ENCODE measurements at places on chromosomes 1 and 21. TPM values are rescaled to one million over a fixed set of nuclear protein-coding genes. Genes with fewer than 3 reads are reported as not detected.

DNA sequence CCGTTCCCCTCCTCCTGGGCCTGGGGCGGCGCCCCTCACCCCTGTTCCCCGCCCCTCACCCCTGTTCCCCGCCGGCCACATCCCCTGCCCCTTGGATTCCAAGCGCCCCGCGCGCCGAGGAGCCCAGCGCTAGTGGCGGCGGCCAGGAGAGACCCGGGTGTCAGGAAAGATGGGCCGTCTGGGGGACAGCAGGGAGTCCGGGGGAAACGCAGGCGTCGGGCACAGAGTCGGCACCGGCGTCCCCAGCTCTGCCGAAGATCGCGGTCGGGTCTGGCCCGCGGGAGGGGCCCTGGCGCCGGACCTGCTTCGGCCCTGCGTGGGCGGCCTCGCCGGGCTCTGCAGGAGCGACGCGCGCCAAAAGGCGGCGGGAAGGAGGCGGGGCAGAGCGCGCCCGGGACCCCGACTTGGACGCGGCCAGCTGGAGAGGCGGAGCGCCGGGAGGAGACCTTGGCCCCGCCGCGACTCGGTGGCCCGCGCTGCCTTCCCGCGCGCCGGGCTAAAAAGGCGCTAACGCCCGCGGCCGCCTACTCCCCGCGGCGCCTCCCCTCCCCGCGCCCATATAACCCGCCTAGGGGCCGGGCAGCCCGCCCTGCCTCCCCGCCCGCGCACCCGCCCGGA, at the start of gene TP73:
Gene TP73, plus strand, starts transcription at position 587 of the 618 bp plus-strand sequence. CDS start 29,850 bp downstream, outside the sequence.
- no peak for DNase-seq

DNA sequence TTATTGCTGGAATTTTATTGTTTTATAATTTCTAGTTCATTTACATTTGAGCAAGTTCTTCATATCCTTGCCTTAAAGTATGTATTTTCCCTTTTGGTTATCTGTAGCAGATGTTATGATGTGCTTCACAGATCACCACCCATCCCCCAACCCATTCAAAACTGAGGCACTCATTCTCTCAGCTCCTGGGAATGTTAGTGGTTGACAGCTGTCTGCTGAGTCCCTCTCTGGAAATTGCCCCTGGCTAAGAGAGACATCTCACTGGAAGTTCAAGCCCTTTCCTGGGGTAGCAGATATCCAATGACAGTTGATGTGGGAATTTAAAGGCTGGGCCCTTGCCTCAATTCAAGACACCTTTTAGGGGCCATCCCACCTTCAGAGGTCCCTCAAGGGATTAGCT, 4.3 kb upstream of the DPYD start:
- DNase-seq: no peak

PTGER3 gene
- 0.28 TPM for total RNA-seq

- no peak for DNase-seq
These were observed 1.6 kb downstream of the CD1B start for GRCh38 chr1:158329733-158330132.

TPTE gene
- not detected for total RNA-seq

- no peak for DNase-seq
These were observed 42.4 kb downstream of the MEGF6 start for GRCh38 chr1:3568815-3569435.

TCHHL1 gene
- not detected for total RNA-seq

DNA sequence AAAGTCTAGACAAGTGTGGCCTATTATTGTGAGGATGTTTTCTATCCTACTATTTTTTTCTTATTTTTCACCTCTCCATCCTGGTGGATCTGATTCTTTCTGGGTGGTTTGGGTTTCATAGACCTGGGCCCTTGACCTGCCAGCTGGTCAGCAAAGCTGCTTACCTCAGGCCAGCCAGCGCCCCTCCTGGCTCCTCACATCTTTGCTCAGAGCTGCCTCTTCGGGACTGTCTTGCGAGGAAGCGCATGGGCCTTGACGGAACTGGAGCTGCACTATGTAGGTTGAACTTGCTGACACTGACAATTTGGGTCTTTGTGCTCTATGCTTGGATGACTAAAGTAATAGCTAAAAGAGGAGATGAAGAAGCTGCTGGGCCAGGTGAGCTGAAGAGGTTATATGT, 138.5 kb upstream of the SYT6 start:
- DNase-seq: no peak

GNL2 gene
- total RNA-seq: 29.6 TPM

GRCh38 chr21:33993286-33994231, 78.0 kb upstream of the ATP5PO start:
- DNase-seq: no peak

DNA sequence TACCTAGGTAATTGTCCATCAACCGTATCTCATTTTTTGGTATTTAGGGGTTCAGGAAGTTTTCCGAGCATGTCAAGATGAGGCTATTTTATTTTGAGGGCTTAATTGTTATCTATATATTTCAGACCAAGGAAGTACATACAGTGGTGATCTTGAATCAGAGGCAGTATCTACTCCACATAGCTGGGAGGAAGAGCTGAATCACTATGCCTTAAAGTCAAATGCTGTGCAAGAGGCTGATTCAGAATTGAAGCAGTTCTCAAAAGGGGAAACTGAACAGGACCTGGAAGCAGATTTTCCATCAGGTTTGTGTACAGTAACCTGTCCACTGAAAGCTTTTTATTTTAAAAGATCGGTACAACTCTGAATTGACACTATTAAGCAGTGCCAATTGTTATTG, 130.2 kb downstream of the ZMYM4 start:
- DNase-seq: no peak

AK4 gene
- 5.4 TPM for total RNA-seq

Measured in psoas muscle (tissue), 8 donors.